Cortex of kidney (tissue), 1 donor: ENCODE measurements at places on chromosomes 5 and 9.

DNA sequence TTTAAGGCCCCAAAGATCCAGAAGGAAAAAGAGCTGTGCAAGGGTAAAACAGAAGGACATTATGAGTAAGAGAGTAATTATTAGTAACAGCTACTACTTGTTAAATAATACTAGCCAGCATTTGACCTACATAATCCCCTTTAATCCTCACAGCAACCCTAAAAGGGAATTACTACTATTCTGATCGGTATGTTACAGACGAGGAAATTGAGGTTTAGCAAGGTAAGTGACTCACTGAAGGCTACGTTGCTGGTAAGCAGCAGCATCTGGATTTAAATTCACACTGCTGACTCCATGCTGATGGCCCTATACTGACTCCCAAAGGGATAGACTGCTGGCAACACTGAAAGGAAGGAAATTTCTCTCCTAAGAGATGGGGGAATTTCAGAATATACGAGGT, 3.7 kb upstream of the FSD1L start:
- no peak for DNase-seq

DNA sequence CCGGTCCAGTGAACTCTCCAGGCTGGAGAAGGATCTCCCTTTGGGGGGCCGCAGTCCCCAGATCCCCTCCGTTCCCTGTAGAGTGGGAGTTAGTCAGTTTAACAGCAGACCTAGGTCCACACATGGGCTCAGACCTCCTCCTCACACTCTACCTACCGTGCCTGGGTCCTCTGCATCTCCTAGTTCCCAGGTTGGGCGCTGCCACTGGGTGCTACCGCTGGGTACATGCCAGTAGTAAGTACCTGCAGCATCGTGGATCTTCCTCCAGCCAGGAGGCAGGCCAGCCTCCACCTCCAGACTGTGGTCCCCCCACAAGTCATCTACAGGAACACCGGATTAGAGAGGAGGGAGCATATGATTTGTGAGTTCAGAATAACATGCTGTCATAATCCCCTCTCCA, 802 bp downstream of the APBB3 start:
- no peak for DNase-seq

GRCh38 chr5:150489360-150490295, 18.3 kb upstream of the NDST1 start:
- DNase-seq = no peak

- no peak for DNase-seq
Measured at GRCh38 chr5:77367741-77368140, 124.4 kb downstream of the WDR41 start.

GRCh38 chr9:125883565-125884217, 136.5 kb downstream of the PBX3 start:
- DNase-seq = no peak

DNA sequence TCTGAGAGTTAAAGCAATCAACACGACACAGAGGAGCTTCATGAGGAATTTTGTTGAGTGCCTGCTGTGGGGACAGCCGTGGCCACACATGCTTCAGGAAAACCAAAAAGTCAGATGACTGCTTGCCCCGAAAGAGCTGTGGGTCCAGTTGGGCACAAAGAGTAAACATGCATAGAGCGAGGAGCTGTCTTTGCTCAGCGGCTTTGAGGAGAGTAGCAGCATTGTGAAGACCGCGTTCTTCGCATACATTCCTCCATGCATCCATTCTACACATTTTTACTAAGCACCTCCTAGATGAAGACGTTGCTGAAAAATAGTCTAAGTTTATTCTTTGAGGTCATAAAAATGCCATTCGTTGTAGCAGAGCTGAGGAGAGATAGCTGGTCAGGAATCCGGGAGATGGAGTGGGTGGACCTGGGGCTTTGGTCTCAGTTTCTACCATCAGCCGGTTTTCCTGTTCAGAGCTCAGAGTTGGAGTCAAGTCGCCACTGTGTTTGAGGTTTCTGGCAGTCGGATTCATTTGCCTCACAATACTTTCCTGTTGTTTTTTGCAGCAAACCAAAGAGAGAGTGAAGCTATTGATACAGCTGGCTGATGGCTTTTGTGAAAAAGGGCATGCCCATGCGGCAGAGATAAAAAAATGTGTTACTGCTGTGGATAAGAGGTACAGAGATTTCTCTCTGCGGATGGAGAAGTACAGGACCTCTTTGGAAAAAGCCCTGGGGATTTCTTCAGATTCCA, 194.5 kb upstream of the OTULINL start:
- no peak for DNase-seq

GRCh38 chr5:2335733-2336515, 415.6 kb downstream of the IRX2 start:
- no peak for DNase-seq

GRCh38 chr9:133848471-133849109, 110.4 kb upstream of the SARDH start:
- DNase-seq = no peak

- no peak for DNase-seq
Measured at GRCh38 chr9:134053941-134054761, 13.7 kb downstream of the BRD3 start.

- DNase-seq = no peak
Measured at GRCh38 chr5:157505496-157505895, 45.5 kb downstream of the NIPAL4 start.

DNA sequence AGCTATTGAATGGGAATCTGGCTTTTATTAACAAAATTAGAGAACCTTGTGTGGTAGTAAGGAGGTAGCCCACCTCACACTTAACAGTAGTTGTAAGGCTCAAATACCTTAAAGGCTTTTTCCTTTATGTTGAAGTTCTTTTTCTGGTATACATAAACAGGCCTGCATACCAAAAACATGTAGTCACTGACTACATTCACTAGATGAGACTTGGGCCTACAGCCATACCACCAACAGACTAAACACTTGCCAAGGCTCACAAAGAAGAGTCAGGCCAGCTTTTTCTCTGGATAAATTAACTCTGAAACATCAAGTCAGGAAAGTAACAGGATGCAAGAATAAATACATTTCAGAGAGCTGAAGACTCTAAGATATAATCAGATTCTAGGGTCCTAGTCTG, 78.6 kb upstream of the MPDZ start:
- no peak for DNase-seq

DNA sequence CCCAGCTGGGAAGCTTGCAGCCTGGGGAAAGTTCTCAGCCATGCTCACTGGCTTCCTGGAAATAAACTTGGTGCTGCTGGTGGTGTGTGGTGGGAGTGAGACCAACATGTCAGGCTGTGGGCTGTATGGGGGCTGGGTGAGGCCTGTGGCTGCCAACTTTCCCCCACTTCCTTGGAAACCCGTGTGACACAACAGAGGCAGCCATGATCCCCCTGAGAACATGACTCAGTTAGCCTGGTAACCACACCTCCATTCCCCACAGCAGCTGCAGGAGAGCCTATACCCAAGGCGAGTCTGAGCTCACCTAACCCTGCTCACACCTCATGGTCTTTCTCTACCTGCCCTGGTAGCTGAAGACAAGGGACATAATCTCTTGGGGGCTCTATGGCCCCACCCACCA, 72.7 kb upstream of the RGMB start:
- DNase-seq = no peak

DNA sequence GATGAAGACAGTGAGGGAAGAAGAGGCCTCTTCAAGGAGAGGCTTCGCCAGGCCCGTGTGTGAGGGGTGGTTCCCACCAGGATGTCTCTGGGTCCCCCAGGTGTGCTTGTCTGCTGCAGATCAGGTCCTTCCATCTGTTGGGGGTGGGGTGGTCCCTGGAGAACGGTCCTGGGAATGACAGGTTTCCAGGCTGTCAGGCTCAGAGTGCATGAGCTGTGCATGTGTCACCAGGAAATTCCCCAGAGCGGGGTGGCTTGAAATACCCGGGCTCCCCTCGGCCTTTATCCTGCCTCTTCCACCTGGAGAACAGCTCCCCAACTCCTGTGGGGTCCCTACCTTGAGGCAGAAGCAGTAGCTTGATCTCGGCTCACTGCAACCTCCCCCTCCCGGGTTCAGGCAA, 118.8 kb downstream of the GAPVD1 start:
- no peak for DNase-seq

GRCh38 chr9:102700936-102701335, 294.2 kb upstream of the CYLC2 start:
- DNase-seq = no peak

GRCh38 chr5:15914638-15915037, 265.0 kb downstream of the MARCHF11 start:
- DNase-seq = no peak

DNA sequence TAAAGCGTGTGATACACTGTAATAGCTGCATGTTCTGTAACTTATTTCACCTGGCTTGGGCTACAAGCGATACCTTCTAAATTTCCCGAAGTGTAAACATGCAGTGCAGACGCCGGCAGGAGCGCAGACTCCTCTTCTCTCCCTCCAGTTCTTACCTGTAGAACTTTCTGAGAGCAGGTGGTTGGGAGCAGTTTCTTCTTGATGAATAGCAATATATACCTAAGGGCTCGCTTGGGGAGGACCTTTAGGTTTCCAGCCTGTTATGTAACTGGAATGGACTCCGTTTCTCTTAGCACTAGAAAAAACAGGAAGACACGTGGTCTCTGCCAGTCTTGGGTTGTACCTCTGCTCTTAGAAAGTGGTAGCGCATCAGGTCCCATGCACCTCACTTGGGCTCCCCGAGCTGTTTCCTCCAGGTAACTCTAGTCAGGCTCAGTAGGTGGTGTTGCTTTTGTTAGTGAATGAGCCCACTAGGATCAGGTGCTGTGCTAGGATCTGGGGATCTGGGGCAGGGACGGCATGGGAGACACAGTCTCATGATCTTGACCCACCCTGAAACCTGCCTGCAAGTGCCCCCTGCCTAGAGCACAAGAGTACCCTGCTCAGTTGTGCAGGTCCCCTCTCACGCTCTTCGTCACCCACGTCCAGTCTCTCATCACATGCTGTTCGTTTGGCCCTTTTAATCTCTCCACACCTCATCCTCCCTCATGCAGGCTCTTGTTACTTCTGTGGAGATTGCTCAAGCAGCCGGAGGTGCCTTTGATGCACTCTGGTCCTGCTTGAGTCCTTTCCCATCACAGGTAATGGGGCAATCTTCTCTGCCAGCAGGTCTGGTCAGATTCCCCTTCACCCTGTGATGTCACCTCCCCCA, 2.8 kb downstream of the TENT4A start:
- DNase-seq = no peak

- DNase-seq = no peak
Measured at GRCh38 chr5:151130922-151131891, 26.4 kb downstream of the ANXA6 start.

- no peak for DNase-seq
Measured at GRCh38 chr9:21852754-21853153, 50.3 kb downstream of the MTAP start.

- DNase-seq = no peak
Measured at GRCh38 chr9:113343732-113344231, 3.7 kb upstream of the WDR31 start.

DNA sequence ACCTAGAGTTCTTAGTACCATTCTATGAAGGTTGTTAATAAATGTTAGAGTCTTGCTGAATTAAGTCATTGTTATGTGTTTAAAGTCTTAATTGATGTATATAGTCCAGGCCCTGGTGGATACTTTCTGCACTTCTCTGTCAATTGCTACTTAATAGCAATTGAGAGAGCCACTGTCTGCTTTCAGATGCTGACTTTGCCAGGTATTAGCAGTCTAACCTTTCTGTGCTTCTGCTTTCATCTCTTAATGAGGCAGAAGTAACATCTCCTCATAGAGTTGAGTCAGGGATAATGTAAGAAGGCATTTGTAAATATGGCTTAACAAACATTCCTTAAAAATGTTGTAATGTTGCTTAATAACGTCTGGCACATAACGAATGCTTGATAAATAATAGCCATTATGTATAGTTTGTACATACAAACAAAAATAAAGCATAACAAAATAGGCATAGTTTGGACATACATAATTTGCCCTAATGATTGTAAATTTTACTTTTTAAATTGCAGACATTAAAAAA, 28.3 kb downstream of the RASGRF2 start:
- DNase-seq = no peak

GRCh38 chr5:172059661-172060100, 53.2 kb upstream of the FBXW11 start:
- DNase-seq = no peak

DNA sequence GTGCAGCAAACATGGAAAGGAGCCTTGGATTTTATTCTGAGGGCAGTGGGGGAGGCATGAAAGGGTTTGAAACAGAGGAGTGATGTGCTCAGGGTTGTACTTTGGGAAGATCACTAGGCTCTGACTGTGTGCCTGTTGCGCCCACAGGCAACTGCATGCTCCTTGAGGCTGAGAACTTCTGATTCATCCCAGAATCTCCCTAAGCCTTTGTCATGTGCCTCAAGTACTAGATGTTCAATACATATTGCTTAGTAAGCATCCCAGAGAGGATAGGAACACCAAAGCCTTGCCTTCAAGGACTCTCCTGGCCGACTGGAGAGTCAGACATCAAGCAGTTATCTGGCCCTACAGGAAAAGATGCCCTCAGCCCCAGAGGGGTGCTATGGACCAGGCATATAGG, 54.1 kb downstream of the ARHGEF37 start:
- DNase-seq = no peak

DNA sequence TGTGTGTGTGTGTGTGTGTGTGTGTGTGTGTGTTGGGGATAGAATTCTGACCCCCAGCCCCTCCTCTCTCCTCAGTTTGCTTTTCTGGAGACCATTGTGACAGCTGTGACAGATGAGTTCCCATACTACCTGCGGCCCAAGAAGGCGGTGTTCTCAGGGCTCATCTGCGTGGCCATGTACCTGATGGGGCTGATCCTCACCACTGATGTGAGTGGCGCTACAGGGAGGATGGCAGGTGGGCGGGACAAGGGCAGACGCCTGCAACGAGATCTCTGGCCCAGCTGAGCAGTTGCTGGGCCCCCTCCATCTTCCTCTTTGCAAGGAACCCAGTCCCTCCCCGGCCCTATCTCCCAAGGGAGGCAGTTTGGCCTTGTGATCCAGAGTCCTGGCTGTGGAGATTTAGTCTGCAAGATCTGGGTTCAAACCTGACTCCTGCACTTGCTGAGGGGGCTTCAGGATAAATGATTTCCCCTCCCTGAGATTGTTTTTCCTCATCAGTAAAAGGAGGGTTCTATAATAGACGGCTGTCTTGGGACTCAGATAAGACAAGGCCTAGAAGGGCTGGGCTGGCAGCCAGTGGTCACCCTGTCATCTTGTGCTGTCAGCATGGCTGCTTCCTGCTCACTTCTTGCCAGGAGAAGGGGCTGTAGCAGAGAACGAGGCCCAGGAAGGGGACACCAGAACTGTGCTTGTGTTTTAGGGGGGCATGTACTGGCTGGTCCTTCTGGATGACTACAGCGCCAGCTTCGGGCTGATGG, 14.1 kb downstream of the SLC6A7 start:
- no peak for DNase-seq

- no peak for DNase-seq
Measured at GRCh38 chr5:72013766-72014624, 93.3 kb upstream of the MAP1B start.

GRCh38 chr9:18245911-18246310, 228.0 kb upstream of the ADAMTSL1 start:
- DNase-seq = no peak

- DNase-seq = no peak
Measured at GRCh38 chr5:96729156-96729555, 67.0 kb downstream of the CAST start.
